Endothelial cell of umbilical vein (primary cell): ENCODE measurements at places on chromosomes 2 and 18. TPM values are rescaled to one million over a fixed set of nuclear protein-coding genes. Genes with fewer than 3 reads are reported as not detected.

The PLGLB1 gene
- 0.75 and 1.8 TPM in 2 replicates for total RNA-seq

The TRMT61B gene
- 13.6 and 14.9 TPM in 2 replicates for total RNA-seq

The CRYBA2 gene
- total RNA-seq = not detected in 2 replicates

The RPL37A gene
- total RNA-seq = 2,628 and 2,952 TPM in 2 replicates

The ECEL1 gene
- total RNA-seq = not detected in 2 replicates

The CFAP53 gene
- total RNA-seq = 0.16 and 0.18 TPM in 2 replicates

The DSG4 gene
- total RNA-seq = not detected in 2 replicates

The DOK6 gene
- total RNA-seq = not detected in 2 replicates

The C2orf92 gene
- 4.2 and 7.9 TPM in 2 replicates for total RNA-seq

The TUBB8B gene
- 1.1 TPM in 1 of 2 replicates, not detected in the other for total RNA-seq

- no peaks in the 10 kb centered on the region for H3K4me1 ChIP-seq
- H3K27ac ChIP-seq = no peak overlapping the region
- no peaks in the 10 kb centered on the region for H3K36me3 ChIP-seq
- no peak for DNase-seq
These were observed 50.5 kb upstream of the TXNDC2 start for GRCh38 chr18:9835113-9835755.

GRCh38 chr2:239444626-239445577 is 44.1 kb upstream of the HDAC4 start:
- H3K36me3 ChIP-seq = no peaks in the 10 kb centered on the region
- H3K27me3 ChIP-seq = peaks cover 4% of the 10 kb centered on the region
- no peak overlapping the region for H3K4me3 ChIP-seq
- no peak overlapping the region for H3K27ac ChIP-seq
- DNase-seq = no peak

- no peak for DNase-seq
- H3K36me3 ChIP-seq = no peaks in the 10 kb centered on the region
- no peak overlapping the region for H3K27ac ChIP-seq
- peaks cover 10% of the 10 kb centered on the region for H3K4me1 ChIP-seq
- H3K4me3 ChIP-seq = no peak overlapping the region
- no peaks in the 10 kb centered on the region for H3K27me3 ChIP-seq
These were observed 74.1 kb downstream of the DGKD start for GRCh38 chr2:233428438-233428837.

- no peaks in the 10 kb centered on the region for H3K36me3 ChIP-seq
- no peaks in the 10 kb centered on the region for H3K27me3 ChIP-seq
- H3K4me1 ChIP-seq = peaks cover 9% of the 10 kb centered on the region
- H3K4me3 ChIP-seq = no peak overlapping the region
- peak; percentile 5 for DNase-seq
These were observed 90.3 kb upstream of the TFPI start for GRCh38 chr2:187644486-187644885.

DNA sequence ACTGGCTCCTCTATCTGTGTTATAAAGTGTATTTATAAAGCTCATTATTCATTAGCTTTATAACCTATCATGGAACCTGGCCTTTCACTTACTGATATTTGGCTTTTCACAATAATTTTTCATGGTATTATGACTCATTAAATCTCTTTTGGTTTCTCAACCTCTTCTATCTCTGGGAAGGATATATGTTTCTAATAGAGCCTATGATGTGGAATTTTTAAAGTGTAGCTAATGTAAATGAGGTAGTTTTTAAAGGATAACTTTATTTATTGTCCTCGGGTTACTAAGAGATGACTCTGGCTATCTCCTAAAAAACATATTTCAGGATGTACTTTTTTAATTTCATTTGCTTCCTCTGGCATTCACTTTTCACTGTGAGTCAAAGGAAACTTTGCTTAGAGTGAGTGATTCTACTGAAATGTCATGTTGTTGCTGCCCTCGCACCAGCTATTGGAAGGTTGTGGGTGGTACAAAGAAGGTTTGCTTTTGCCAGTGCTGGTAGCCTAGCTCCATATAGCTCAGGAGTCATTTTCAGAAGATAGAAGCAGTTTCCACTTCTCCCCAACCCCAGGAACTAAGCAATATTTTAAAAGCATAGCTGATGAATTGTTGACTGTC is 85.2 kb upstream of the RPE start:
- DNase-seq = no peak
- H3K4me1 ChIP-seq = no peaks in the 10 kb centered on the region
- H3K4me3 ChIP-seq = no peak overlapping the region
- no peaks in the 10 kb centered on the region for H3K27me3 ChIP-seq
- H3K27ac ChIP-seq = no peak overlapping the region

GRCh38 chr2:23157812-23158211 is 227.2 kb upstream of the KLHL29 start:
- no peaks in the 10 kb centered on the region for H3K36me3 ChIP-seq
- H3K27ac ChIP-seq = no peak overlapping the region
- no peaks in the 10 kb centered on the region for H3K27me3 ChIP-seq

DNA sequence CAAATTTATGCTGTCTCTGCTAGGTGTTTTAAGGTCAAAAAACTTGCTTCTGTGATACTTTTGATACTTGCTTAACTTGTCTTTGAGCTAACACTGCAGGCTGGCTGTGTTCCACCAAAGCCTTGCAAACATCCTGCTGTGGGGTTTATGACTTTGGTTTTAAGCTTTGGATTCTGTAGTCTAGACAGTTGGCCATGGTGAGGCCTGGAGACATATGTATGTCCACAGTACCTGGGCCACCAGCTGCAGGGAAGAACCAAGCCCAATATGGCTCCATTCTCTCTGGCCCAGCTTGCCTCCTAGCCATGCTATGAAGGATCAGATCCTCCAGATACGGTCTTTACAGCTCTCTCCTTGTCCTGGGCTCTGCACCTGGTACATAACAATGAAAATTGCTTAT is 113.9 kb downstream of the INO80D start:
- no peak for DNase-seq
- H3K27me3 ChIP-seq = peaks cover 7% of the 10 kb centered on the region
- H3K4me3 ChIP-seq = no peak overlapping the region
- H3K4me1 ChIP-seq = no peaks in the 10 kb centered on the region
- no peak overlapping the region for H3K27ac ChIP-seq

GRCh38 chr2:122414902-122415301 is 659.5 kb downstream of the TSN start:
- no peaks in the 10 kb centered on the region for H3K4me1 ChIP-seq
- H3K36me3 ChIP-seq = no peaks in the 10 kb centered on the region
- H3K4me3 ChIP-seq = no peak overlapping the region
- H3K27me3 ChIP-seq = no peaks in the 10 kb centered on the region
- no peak for DNase-seq

GRCh38 chr2:169961911-169962310 is 134.7 kb downstream of the UBR3 start:
- no peak for DNase-seq
- H3K36me3 ChIP-seq = no peaks in the 10 kb centered on the region
- H3K27ac ChIP-seq = no peak overlapping the region
- H3K4me3 ChIP-seq = no peak overlapping the region

- no peaks in the 10 kb centered on the region for H3K36me3 ChIP-seq
- H3K4me3 ChIP-seq = no peak overlapping the region
- no peaks in the 10 kb centered on the region for H3K27me3 ChIP-seq
These were observed 61.3 kb downstream of the TMEM247 start for GRCh38 chr2:46540496-46541331.

DNA sequence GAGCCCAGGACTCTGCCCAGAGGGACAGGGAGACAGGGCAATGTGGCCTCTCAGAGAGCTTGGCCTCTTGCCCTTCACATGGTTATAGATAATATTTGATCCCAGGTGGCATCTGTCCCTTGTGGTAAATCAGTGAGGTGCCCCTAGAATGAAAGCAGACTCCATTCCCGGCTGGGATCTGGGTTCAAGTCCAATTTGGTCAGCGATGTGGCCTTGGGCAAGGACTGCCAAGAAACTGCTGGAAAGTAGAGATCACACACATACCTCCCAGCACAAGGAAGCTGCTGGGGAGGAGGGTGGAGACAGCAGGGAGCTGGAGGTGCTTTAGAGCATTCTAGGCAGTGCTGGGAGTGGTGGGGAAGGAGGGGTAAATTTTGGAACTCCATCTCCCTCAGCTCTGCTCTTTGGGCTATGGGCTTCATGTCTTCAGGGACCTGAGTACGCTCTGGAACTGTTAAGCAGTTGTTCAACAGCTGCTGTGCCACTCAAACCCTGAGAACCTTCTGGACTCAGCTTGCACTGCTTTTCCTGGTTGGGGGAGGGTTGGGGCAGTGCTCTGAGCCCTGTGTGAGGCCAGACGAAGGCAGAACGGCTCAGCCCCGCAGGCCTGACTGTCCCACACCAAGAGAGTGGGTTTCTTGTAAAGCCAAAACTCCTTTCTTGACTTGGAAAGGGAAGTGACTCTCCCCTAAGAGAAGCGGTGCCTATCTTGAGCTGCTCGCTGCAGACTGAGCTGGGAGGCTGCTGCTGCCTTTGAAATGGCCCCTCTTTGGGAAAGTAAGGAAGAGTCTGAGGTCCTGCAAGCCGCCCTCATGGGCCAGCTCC is 23.0 kb downstream of the INPP5D start:
- H3K4me3 ChIP-seq = no peak overlapping the region
- peaks cover 19% of the 10 kb centered on the region for H3K36me3 ChIP-seq
- peaks cover 40% of the 10 kb centered on the region for H3K4me1 ChIP-seq

GRCh38 chr2:28619213-28620196 is 123.6 kb downstream of the PLB1 start:
- H3K27ac ChIP-seq = no peak overlapping the region
- H3K36me3 ChIP-seq = no peaks in the 10 kb centered on the region
- no peak for DNase-seq

- DNase-seq = no peak
- no peaks in the 10 kb centered on the region for H3K27me3 ChIP-seq
- no peaks in the 10 kb centered on the region for H3K36me3 ChIP-seq
- H3K4me3 ChIP-seq = no peak overlapping the region
These were observed 68.2 kb downstream of the TBC1D8 start for GRCh38 chr2:101082998-101083397.

- no peak overlapping the region for H3K4me3 ChIP-seq
- no peak for DNase-seq
- no peaks in the 10 kb centered on the region for H3K27me3 ChIP-seq
- no peak overlapping the region for H3K27ac ChIP-seq
These were observed 547.6 kb downstream of the CPS1 start for GRCh38 chr2:211103989-211104388.

GRCh38 chr18:13562494-13563029 is 163.8 kb downstream of the FAM210A start:
- no peaks in the 10 kb centered on the region for H3K36me3 ChIP-seq
- no peak for DNase-seq
- no peaks in the 10 kb centered on the region for H3K27me3 ChIP-seq
- H3K4me1 ChIP-seq = no peaks in the 10 kb centered on the region
- H3K4me3 ChIP-seq = no peak overlapping the region
